ENCODE measurements at places on chromosomes 12 and 14.

DNA sequence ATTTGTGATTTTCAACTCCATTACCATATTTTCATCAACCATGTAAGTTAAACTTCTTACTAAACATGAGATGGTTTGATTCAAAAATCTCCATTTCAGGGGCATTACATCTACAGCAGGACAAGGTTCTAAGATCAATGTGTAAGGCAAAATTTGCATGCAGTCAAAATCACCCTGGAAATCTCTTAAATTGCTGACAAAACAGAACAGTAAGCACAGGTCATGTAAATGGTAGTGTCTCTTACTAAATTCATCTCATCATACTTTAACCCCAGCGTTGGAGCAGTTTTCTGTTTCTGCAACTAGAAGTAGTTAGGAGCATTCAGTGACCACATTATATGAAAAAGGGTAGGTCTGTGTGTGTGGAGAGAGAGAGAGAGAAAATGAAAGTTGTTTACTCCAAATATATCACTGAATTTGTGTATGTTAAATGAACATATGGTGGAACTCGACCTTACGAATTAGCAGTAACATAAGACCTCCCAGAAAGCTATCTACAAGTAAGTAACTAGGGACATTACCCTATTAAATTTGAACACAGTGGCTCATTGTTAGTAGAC is 227.5 kb downstream of the SSPN start:
- DNase-seq = no peak

- DNase-seq = no peak
Observed at GRCh38 chr14:103693515-103693914, 21.7 kb downstream of the XRCC3 start.

- no peak for DNase-seq
Observed at GRCh38 chr12:108839890-108840230, 17.5 kb downstream of the SSH1 start.

GRCh38 chr12:49864798-49865090 is 21.8 kb upstream of the BCDIN3D start:
- DNase-seq = no peak

DNA sequence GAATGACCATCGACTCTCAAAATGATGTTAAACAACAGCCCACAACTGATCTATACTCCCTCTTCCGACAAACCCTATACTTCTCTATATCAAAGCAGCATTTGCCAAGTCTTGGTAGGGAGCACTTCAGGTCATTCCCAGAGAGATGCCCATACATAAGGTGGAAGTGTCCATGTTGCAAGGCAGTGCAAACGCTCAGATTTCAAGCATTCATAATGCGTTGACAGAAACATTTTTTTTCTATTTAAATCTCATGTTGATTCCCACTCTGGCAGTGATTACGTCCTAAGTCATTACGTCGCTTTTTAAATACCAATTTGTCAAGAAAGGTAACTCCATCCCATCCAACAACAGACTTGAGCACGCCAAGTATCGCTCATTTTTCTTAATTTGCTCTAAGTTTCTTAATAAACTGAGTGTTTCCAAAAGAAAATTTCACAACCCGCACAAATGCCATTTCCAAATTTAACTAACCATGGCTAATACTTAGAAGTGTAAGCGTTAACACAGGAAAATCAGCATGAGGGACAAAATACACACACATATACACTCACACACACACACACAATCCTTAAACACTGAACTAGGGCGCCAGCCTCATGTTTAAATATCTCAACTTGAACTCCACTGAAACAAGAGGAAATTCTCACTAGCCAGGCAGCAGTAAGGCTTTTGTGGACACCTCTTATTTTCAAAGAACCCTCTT is 1.1 kb downstream of the GXYLT1 start:
- DNase-seq = no peak

DNA sequence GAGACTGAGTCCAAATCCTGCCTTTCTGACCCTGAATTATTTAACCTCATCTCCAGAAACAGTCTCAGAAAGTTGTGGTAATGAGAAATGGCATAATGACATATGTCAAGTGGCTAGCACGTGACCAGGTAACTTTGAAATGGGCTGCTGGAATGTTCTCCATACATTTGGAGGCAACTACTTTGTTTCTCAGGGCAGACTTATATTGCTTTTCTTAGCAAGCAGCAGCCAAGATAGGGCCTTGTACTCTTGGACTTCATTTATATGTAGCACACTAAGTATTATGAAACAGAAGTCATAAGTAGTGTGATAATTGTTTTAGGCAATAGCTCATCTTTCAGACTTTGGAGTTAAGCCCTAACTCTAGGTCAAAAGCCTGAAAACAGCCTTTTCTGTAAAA is 494.7 kb downstream of the NPAS3 start:
- DNase-seq = no peak

DNA sequence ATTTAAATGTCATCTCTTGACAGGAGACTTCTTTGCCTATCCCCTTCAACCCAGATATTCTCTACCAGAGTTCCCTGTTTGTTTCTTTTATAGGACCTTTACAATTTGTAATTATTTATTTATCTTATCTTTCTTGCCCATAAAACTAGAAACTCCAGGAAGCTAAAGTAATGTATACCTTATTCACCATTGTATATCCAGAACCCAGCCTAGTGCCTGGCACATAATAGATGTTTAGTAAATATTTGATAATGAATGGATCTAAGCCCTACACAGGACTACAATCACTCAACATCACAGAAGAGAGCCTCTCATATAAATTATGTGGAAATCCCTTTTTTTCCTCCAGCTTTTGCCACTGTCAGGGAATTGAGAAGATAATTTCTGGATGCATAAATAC is 125.6 kb upstream of the CNOT2 start:
- DNase-seq = no peak

DNA sequence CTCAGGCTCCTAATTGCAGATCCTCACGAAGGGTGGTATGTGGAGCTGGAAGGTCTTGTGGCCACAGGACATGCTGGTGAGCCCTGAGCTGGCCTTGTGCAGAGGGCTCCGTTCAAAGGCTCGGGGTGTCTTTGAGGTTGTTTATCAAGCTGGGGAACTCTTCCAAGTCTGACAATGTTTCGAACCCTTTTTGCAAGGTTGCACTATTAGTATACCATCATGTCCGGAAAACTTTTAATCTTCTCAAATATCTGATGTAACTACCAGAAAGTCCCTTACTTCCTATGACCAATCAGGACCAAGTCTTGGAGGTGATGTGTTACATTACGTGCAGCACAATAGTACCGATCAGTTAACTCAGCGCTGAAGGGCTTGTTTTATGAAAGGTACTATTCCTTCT is 21.5 kb downstream of the UBR7 start:
- DNase-seq = no peak

GRCh38 chr12:77377116-77377515 is 311.7 kb upstream of the E2F7 start:
- no peak for DNase-seq

- no peak for DNase-seq
Observed at GRCh38 chr14:56884617-56885016, 74.3 kb upstream of the OTX2 start.

GRCh38 chr12:57133013-57133569 is 4.8 kb downstream of the LRP1 start:
- no peak for DNase-seq

All from activated T-cell treated with anti-CD3 and anti-CD28 coated beads for 48 hours (primary cell).